RPMI7951 (cell line): ENCODE measurements at places on chromosomes 12 and 14.

- DNase-seq, result no peak
Measured at GRCh38 chr14:30078811-30079402, 151.3 kb upstream of the PRKD1 start.

- DNase-seq, result no peak
Measured at GRCh38 chr14:60242429-60242828, 6.6 kb upstream of the PPM1A start.

DNA sequence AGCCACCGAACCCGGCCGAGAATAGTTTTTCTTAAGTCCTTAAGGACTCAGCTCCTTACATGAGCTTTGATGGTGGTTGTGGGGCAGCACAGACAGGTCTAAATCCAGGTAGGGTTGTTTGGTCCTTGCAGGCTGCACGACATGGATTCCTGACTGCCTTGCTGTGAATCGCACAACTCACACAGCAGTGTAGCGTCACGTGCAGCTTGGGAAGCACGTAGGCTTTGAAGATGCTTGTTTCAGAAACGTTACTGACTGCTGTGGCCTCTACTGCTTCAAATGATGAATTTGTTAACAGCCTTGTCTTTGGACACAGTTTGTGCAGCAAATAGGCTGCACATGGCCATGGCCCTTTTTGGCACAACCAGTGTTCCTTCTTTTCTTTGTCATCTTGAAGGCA is 29.9 kb downstream of the ZBTB42 start:
- DNase-seq, result no peak

- DNase-seq, result no peak
Measured at GRCh38 chr12:48285751-48286650, 64.7 kb downstream of the ZNF641 start.

GRCh38 chr12:69044887-69045286 is 111.9 kb upstream of the CPM start:
- DNase-seq, result no peak

- peak; percentile 34 for DNase-seq
Measured at GRCh38 chr14:60349663-60350365, 100.8 kb downstream of the PPM1A start.

- DNase-seq, result no peak
Measured at GRCh38 chr12:6125310-6125608, 789 bp upstream of the VWF start.

- DNase-seq, result no peak
Measured at GRCh38 chr12:96241431-96241830, 47.3 kb downstream of the ELK3 start.

DNA sequence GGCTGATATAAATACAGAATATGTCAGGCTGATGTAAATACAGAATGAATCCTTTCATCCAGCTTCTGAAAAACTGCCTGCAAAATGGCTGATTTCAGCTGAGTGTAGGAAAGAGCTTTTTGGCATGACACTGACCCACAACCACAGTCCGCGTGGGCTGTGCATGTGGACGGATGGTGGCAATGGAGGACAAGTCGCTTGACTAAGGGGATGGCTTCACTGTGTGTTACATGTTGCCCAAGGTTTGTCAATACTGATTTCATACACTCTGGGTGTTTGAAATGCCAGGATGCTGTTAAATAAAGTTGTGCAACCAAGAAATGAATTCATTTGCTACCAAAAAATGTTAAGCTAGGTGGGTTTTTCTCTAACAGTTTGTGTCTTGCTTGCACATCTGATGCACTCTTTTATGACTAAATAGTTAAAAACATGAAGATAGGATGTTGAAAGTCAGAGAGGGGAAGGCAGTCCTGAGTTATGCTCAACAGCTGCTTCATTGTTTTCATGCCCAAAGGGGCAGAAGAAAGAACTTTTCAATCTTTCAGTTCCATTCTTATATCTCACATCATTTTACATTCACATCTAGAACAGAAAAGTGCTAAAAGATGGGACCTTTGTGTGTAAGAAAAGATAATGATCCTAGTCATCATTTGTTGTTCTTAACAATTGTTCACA is 36.5 kb upstream of the OVCH1 start:
- DNase-seq, result no peak

DNA sequence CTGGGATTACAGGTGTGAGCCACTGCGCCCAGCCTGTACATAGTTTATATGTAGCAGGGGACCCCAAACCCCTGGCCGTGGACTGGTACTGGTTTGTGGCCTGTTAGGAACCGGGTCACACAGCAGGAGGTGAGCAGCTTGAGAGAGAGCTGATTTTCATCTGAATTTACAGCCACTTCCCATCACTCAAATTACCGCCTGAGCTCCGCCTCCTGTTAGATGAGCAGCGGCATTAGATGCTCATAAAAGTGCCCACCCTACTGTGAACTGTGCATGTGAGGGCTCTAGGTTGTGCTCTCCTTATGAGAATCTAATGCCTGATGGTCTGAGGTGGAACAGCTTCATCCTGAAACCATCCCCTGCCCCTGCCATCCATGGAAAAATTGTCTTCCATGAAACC is 119.3 kb downstream of the NTN4 start:
- no peak for DNase-seq

DNA sequence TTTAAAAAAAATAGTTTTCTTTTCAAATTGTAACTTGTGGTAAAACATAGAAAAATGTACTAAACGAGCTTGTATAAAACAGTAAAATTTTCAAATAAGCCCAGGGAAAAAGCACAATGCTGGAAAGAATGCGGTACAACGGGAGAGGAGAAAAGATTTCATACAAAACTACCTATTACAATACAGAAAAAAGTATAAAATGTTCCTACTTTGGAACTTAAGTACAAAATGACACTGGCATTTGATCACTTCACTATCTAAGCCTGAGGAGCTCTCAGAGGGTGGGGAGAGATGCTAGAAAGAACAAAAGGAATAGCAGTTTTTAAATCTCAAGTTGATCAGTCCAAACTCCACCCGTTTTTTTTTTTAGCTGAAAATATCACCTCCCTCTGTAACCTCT is 39.5 kb upstream of the COL2A1 start:
- no peak for DNase-seq

DNA sequence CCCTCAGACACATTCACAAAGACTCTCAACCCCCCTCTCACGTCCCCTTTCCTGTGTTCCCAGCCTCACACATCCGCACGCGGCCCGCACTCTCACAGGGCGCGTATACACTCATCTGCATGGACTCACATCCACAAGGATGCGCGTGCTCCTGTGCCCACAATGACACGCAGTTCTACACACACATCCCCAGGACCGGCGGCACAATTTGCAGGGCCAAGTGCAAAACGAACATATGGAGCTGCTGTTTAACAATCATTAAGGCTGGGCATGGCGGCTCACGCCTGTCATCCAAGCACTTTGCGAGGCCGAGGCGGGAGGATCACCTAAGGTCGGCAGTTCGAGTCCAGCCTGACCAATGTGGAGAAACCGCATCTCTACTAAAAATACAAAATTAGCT is 36.4 kb upstream of the EML1 start:
- DNase-seq, result peak; percentile 46

- DNase-seq, result no peak
Measured at GRCh38 chr14:98008381-98009113, 1211.4 kb downstream of the VRK1 start.

DNA sequence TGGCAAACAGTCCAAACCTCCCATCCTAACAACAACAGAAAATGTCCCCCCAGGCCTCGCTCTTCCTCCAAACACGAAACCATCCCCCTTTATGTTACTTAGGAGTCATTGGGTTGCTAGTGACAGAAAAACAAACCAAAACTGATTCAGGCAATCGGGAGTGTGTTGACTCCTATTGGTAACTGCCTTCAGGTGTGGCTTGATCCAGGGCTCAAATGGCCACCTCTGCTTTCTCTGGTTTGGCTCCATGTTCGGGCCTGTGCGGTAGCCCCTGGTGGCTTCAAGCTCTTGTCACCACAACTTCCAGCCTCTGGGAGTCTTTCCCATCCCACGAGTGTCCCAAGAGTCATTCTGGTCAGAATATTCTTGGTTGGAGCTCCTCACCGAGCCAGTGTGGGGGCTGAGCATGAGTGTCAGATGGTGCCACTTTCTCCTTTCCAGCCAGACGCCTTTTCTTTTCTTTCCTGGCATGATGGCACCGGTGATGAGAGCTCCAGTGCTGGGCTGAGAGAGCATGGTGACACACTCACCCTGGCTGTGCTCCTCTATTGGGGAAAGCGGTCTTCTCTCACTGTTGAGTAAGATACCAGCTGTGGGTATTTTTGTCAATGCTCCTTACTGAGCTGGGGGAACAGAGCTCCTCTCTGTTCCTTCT is 38.6 kb downstream of the NOC4L start:
- no peak for DNase-seq

DNA sequence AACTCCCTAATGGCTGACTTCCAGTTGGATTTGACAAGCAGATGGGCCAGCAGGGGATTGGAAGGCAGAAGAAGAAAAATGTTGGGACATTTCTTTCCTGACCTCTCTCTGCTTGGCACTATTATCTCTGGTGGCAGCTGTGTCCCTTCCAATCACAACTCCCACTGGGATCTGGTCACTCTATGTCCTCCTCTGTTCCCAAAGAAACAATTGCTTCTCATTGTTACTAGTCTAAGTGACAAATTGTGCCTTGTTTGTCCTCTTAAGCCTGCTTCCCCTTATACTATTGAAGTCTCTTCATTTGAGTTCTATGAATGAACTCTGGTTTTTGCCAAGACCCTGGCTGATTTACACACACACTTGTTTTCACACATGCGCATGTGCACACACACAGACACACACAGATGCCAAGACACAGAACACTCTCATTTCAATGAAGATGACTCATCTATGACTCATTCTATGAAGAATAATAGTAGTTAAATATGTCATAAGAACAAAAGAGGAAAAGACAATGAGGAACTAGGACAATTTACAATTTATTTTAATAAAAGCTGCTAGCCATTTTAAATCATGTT is 83.0 kb upstream of the FAR2 start:
- peak; percentile 70 for DNase-seq

GRCh38 chr14:65361920-65362319 is 50.6 kb upstream of the FUT8 start:
- DNase-seq, result no peak

DNA sequence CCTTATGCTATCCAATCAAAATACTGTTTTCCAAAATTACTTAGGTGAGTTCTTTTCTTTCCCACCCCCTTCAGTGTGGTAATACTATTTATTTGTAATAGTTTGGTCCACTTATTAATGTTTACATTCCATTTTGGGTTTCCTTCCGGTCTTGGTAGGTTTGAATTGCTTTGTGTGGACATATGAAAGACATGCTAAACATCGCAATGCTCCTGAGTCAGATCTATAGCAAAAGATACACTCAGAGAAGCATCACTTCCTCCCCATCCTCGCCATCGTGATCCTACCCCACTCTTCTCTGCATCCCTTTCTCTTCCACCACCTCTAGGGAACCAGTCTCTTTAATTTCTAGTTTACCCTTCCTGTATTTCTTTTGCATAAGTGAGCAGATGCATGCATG is 30.0 kb downstream of the TUNAR start:
- no peak for DNase-seq

- no peak for DNase-seq
Measured at GRCh38 chr12:71871116-71871515, 31.6 kb downstream of the TBC1D15 start.

- no peak for DNase-seq
Measured at GRCh38 chr14:60179431-60179869, 14.3 kb upstream of the DHRS7 start.

DNA sequence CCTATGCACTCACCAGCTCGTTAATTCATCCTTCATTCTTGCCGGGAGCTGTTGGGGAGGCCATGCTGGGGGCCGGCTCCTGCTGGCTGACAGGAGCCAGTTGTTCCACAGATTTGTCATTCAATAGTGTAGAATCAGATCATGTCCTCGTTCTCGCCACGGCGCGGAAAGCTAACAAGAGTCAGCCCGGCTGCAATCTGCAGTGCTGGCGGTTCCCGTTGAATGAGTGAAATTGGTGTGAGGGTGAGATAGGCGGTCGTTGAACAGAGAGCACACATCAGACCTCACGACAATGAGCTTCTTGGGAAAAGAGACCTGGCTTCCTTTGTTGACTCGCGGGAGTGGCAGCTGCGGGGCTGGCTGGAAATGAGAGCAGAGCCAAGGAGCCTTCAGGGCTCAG is 57.5 kb downstream of the KIF26A start:
- no peak for DNase-seq

DNA sequence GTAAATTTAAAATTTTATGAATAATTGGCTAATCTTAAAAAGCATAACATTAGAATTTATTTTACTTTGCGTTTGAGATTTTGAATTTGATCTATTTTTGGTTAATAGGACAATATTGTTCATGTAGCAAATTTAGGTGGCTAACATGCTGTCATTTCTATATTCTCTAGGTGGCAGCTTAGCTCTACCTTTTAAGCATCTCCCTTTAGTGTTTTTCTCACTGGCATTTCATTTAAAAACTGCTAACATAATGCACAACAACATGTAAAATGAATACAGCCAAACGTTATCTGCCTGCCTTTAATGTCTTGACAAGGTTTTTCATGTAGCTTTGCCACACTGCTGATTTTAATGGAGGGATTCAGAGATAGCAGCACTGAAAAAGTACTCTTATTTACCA is 272.4 kb upstream of the FBXO33 start:
- no peak for DNase-seq

DNA sequence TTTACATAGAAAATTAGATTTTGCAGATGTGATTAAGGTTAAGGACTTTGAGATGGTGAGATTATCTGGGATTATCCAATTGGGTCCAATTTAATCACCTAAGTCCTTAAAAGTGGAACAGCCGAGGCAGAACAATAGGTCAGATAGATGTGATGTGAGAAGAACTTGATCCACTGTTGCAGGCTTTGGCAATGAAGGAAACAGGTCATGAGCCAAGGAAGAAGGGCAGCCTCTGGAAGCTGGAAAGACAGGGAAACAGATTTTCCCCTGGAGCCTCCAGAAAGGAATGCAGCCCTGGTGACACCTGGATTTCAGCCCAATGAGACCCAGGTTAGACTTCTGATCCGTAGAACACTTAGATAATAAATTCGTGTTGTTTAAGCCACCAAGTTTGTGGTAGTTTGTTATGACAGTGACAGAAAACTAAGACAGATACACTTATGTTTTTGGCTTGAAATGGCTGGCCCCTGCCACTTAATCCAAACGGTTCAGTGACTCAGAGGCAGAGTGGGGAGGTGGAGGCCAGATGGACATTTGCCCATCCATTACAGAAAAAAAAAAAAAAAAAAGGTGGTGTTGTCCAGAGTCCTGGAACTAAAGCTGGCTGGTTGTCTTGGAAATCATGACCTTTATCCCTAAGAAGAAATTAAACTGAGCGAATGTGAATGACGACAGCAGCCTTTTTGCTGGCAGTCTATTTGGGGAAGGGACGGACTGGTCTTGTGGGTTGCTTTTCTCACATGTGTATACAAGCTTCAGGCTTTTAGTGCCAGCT is 181.9 kb upstream of the NRXN3 start:
- no peak for DNase-seq

DNA sequence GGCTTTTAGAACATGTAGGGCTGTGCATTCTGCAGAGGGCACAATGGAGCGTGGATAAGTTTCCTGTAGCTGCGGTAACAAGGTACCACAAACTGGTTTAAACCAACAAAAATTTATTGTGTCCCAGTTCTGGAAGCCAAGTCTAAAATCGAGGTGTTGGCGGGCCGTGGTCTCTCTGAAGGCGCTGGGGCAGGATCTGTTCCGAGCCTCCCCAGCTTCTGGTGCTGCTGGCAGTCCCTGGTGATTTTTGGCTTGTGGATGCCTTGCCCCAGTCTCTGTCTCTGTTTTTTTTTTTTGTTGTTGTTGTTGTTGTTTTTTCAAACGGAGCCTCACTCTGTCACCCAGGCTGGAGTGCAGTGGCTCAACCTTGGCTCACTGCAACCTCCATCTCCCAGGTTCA is 77.5 kb downstream of the ACACB start:
- no peak for DNase-seq

GRCh38 chr12:124259154-124260066 is 35.5 kb upstream of the RFLNA start:
- peak; percentile 89 for DNase-seq
